ENCODE measurements at places on chromosomes 3 and 15.

DNA sequence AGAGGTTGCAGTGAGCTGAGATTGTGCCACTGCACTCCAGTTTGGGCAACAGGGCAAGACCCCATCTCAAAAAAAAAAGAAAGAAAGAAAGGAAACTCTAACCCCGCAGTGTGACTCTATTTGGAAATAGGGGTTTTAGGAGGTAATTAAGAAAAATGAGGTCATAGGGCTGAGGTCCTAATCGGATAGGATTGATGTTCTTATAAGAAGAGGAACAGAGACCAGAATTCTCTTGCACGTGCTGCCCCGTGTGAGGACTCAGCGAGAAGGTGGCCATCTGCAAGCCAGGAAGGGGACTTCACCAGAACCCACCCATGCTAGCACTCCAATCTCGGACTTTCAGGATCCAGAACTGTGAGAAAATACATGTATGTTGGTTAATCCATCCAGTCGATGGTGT is 25.8 kb downstream of the KLHL6 start:
- no peak for DNase-seq

DNA sequence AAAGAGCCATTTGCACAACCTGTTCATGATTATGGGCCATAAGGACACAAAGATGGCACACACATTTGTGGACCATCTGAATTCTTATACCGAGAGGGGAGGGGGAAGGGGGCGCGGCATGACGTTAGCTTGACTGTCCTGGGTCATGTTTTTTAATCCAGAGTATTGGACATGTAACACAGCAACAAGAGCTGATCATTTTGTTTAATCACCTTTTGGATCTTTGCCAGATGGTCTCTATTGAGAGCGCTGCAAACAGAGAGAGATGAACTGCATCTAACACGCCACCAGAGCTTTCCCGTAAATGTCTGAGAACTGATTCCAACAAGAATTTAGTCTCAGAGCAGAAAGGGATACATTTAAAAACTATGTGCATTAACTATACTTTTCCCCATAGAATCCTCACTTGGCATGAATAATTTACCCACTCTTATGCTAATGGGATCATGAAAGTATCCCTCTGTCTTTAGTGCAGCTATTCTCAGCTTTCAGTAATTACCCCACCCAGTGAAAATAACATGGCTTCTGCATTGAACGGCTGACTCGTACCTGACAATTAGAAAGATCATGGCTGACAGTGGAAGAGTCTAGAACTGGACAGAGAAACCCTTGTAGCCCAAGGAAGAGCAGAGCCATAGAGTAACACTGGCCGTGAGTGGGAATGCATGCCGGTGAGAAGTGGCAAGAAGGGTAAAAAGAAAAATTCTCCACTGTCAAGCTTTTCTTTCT is 22.6 kb downstream of the MEIS2 start:
- no peak for DNase-seq

GRCh38 chr3:15728766-15729165 is 69.0 kb downstream of the ANKRD28 start:
- DNase-seq: no peak

DNA sequence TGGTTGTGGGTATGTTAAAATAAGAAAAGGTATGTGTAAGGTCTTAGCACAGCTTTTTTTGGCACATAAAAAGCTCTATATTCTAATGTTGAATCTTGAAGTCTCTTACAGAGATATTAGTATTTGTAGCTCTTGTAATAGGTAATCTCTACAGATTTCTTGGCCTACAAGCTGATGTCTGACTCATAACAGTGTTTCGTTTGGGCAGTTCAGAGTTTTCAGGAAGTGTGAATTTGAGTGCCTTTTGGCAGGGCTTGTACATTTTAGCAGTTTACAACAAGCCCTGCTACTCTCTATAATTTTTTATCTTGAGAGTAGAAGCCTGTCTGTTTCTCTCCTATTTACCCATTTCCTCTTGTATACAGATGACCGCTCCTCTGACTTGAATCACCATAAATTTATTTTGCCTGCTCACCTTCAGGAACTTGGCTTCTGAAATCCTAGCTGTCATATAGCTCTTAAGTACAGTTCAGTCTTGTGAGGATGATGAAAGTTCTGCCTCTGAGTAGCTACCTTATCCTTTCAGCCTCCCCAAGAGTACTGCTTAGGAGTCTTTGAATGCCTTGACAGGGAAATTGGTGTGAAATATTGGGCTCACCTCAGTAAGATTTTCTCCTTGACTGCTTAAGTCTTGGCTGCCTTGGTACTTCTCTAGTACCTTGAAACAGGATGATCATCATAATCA is 419.9 kb upstream of the RARB start:
- DNase-seq: no peak

DNA sequence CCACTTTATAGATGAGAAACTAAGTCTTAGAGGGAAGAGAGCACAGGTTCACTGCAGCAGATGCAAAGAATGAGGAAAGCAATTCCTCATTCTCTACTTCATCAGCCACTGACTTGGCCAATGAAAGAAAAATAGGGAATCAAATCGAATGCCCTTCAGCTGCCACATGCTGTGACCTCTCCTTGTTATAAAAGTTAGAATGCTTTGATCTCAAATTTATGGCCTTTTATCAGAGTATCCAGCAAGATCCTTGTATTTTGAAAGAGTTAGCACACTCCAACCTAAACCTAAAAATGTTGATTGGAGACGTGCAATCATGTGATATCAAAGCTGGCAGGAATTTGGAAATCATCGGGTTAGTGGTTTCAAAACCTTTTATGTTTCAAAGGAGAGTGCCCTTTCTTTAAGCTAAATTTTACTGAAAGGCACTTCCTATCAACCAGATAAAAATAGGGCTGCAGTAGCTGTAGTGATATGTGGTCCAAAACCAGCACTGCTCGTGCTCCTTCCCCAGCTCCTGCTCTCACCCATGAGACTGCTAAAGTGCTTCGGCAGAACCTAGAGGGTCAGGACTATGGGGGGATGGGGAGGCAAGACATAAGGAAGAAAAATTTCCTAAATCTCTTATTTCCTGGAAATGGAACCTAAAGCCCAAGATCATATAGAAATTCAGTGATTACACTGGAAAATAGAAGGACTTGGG is 617.0 kb downstream of the PYDC2 start:
- DNase-seq: no peak

- DNase-seq: no peak
Observed at GRCh38 chr3:149476225-149476624, 1.7 kb downstream of the TM4SF4 start.

- no peak for DNase-seq
Observed at GRCh38 chr3:49198161-49198560, 26.8 kb downstream of the KLHDC8B start.

- no peak for DNase-seq
Observed at GRCh38 chr3:79415356-79415755, 352.4 kb downstream of the ROBO1 start.

DNA sequence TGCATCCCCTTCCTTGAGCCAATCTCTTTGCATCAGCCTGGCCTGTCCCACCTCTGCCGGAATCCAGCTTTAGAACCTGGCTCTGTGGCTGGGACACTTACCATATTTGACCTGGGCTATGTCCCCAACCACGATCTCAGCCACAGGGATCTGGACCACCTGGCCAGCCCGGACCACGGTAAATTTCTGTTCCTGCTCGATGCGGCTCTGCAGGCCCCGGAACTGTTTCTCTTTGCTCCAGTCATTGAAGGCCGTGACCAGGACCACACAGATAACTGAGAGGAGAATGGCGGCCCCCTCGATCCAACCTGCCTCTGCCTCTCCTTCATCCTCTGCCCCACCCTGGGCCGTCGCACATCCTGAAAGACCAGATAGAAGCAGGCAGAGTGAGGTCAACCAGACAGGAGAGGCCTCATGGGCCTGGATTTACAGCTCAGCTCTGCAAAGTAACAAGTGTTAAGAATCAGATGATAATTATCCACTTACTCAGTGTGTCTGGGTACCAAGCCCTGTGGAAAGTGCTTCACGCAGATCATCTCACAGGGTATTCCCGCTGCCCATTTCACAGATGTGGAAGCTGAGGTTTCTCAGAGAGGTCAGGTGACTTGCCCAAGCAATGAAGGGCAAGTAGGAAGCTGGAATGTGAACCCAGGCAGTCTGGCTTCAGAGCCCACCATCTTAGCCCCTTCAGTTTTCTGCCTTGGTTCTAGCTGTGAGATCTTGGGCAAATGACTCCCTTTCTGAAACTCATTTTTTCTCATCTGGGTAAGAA is 81.3 kb upstream of the SEC13 start:
- no peak for DNase-seq

GRCh38 chr3:130834476-130834875 is 59.4 kb upstream of the ATP2C1 start:
- DNase-seq: no peak

DNA sequence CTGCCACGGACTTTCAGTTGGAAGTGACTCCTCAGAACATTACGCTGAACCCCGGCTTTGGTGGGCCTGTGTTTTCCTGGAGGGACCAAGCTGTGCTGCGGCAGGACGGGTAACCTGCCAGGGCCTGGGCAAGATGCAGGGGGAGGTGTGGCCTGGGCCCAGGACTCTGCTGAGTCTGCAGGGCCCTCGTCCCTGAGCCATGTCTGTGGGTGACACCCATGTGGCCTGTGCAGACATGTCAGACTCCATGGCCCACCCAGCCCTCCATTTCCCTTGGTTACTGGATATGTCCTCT is 4.9 kb upstream of the ITIH3 start:
- DNase-seq: no peak

DNA sequence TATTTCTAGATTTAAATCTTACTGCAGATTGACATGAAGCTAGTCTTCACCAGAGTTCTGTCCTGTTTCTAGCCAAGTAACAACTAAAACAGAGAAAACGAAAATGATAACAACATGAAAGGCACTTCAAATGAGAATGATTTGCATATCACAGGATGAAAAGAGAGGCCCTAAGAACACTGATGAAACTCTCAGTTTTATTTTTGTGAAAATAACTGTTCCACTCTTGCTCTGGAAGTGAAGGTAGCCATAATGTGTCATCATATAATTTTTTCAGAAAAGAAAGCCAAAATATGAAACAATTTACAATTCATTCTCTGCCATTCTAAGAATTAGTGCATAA is 274.4 kb downstream of the ADAMTSL3 start:
- no peak for DNase-seq

DNA sequence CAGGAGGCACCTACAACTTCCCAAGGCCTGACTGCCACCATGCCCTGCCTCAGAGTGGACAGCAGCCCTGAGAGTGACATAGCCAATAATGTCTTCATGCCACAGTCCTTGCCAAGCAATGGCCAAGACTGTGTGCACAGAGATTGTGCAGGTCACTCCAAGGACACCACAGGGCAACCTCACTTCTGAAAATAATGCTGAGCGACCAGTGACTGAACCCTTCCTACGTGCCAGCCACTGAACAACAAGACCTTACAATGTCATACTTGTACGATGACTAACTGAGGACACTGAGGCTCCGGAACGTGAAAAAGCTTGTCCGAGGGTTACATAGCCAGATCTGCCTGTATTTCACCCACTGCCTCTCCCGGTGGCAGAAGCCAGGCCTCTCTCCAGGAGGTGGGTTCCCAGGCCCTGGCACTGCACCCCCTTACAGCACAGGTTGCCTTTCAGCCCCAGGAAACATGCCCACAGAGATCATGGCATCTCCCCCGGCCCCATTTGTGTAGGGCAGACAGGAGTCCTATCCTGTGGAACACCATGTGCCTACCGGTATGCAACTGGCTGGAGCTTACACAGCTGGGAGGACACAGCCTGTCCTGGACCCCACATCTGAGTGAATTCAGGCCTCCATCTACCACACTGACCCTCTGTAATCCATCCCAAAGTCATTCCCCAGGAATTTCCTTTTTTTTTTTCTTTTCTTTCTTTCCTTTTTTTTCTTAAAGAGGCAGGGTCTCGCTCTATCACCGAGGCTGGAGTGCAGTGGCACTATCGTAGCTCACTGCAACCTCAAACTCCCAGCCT is 72.3 kb downstream of the SLC12A8 start:
- DNase-seq: no peak

- no peak for DNase-seq
Observed at GRCh38 chr3:123419850-123420297, 29.0 kb downstream of the ADCY5 start.

DNA sequence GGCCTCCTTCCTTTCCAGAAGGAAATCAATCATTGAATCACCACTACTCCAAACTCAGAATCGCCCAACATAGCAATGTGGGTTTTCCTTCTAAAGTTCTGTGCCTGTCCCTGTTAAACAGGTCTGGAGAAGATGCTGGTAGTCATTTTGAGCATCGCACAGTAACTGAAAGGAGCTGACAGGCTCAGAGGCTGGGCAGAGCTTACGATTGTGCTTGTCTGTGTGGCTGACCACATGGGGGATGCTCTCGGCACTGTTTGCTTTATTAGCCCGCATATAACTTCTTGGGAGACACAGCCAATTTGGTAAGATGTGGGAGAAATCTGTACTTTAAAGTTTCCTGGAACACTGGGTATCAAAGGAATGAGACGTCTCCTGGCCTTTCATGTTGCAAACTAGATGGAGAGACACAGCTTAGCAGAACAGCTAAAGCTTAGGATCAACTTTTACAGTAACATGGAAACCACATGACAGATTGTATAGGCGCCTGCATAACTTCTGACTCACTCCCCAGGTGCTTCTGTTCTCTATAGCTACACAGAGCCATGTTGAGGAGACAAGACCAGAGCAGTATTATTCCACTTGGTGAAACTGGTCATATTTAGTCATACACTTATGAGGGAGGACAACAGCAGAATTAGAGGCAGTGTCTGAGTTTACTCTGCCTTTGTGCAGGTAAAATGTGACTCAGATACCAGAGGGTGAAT is 374.1 kb downstream of the RORA start:
- no peak for DNase-seq

DNA sequence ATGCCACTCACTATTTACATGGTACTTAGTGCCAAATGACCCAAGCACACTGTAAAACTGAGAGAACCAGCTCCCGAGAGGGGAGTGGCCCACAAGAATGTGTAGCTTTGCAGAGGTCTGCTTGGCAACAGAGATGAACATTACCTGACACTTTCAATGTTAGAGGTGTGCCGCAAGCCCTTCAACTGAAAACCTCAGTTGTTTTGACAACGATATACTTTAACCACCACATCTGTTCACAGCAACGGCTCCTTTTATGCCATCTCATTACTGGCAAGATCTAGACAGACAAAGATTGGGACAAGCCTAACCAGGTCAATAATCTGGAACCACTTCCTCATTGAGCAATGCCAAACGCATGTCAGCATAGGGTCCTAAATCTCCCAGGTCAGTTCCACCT is 23.7 kb downstream of the NEK10 start:
- DNase-seq: no peak

GRCh38 chr15:63595065-63595464 is 2.1 kb upstream of the FBXL22 start:
- no peak for DNase-seq

DNA sequence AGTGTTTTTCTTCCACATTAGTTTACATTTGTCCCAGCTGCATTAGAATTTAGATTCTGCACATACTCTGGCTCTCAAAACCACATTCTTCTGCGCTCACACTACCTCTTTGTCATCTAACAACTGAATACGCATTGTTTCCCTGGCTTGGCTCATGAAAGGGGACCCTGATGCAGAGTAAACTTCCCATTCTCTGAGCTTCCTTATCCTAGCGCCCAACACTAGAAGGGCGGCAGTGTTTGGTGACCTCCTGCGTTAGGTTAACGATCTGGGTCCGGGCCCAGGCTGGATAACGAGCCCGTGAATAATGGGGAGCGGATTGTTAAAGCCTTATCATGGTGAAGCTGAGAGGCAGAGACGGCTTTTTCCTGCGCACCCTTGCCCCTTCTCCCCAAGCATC is 63.9 kb downstream of the ETV5 start:
- no peak for DNase-seq
